ENCODE measurements at places on chromosomes 1 and 21. TPM values are rescaled to one million over a fixed set of nuclear protein-coding genes. Genes with fewer than 3 reads are reported as not detected.

- DNase-seq: no peak
These were observed 102.4 kb downstream of the PGBD5 start for GRCh38 chr1:230323686-230324085.

DNA sequence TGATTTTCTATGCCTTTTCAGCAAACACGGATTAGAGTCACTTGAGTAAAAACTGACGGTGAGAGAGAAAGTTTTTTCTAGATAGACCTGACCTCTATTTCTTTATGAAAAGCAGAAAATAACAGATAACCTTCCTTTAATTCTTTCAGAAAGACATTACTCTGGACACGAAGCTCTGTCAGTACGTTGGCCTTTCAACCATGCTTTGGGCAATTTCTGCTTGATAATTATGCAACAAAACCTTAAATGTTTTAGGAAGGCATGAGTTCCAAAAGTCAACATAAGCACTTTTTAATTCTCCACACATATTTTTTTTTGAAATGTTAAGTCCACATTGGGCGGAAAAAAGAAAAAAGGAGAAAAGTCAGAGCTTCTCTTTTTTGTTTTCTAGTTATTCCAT lies 137.8 kb downstream of the AKT3 start:
- DNase-seq: no peak

- no peak for DNase-seq
These were observed 30.7 kb downstream of the PRKCZ start for GRCh38 chr1:2080884-2081283.

DNA sequence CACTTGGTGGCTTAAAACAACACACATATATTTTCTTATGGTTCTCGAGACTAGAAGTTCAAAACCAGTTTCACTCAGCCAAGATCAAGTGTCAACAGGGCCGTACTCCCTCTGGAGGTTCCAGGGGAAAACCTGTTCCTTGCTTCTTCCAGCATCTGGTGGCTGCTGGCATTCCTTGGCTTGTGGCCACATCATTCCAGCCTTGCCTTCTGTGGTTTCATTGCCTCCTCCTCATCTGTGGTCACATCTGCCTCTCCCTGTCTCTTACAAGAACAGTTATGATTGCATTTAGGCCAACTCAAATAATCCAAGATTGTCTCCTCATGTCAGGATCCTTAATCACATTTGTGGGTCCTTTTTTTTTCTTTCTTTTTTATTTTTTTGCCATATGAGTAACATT lies 240.7 kb upstream of the HOOK1 start:
- no peak for DNase-seq

- no peak for DNase-seq
These were observed 193.3 kb downstream of the PTPRU start for GRCh38 chr1:29429656-29430055.

DNA sequence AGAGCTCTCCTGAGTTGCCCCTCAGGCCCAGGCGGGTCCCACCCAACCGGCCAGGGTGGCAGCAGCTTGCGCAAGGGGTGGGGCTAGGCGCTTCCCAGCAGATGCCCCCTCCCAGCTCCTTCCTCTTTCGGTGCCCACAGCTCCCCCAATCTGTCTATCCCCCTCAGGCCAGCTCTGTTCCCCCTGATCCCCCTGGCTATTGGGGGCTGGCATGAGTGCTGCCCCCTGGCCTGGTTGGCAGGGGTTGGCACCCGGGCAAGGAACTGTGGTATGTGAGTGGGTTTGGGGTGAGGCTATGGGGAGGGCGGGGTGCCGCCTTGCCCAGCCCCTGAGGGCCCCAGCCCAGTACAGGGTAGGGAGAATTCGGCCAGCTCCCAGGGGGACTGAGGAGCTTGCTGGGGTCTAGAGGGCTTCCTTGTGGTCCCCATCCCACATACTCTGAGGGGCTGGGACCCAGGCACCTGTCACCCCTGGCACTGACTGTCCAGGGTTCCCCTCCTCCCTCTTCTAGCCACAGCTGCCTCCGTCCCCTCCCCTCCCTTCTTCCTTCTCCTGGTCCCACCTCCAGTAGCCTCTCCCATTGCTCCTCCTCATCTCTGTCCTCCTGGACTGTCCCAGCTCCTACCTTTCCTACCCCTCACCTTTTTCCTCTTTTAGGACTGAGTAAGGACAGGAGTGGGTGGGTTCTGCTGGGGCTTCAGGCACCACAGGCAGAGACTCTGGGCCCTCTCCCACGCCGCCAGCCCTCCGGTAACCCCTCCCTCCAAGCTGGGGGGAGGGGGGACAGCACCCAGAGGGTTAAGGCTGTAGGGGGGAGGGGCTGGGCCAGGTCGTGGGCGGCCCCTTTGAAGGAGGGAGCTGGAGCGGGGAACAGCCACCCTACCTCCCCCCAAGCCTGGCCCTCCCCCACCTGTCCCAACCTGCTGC lies 5.7 kb downstream of the ZBTB7B start:
- no peak for DNase-seq

- no peak for DNase-seq
These were observed 469.6 kb downstream of the DPYD start for GRCh38 chr1:97451046-97451826.

Gene ADCY10
- not detected for total RNA-seq

DNA sequence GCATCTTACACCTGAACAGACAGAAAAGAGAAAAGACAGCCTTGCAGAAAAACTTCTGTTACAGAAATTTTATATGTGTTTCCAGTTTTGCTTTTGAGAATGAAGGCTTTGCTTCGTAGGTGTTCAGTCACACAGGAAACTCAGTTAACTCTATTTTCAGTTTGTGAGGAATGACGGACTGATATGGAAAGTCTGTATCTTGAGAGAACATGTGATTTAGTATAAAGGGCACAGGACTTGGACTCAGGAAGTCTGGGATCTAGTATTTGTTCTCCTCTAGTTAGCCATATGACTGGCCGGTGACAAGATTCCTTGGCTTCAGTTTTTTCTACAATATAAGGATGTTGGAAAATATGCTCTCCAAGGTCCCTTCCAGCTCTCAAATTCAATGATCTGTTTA lies 149.1 kb downstream of the OLFM3 start:
- DNase-seq: no peak

Gene PLEKHN1
- total RNA-seq: not detected

- no peak for DNase-seq
These were observed 57.1 kb upstream of the GADD45A start for GRCh38 chr1:67627906-67628305.

Gene SCAF4
- 15.4 TPM for total RNA-seq
